ENCODE measurements at places on chromosomes 4 and X.

DNA sequence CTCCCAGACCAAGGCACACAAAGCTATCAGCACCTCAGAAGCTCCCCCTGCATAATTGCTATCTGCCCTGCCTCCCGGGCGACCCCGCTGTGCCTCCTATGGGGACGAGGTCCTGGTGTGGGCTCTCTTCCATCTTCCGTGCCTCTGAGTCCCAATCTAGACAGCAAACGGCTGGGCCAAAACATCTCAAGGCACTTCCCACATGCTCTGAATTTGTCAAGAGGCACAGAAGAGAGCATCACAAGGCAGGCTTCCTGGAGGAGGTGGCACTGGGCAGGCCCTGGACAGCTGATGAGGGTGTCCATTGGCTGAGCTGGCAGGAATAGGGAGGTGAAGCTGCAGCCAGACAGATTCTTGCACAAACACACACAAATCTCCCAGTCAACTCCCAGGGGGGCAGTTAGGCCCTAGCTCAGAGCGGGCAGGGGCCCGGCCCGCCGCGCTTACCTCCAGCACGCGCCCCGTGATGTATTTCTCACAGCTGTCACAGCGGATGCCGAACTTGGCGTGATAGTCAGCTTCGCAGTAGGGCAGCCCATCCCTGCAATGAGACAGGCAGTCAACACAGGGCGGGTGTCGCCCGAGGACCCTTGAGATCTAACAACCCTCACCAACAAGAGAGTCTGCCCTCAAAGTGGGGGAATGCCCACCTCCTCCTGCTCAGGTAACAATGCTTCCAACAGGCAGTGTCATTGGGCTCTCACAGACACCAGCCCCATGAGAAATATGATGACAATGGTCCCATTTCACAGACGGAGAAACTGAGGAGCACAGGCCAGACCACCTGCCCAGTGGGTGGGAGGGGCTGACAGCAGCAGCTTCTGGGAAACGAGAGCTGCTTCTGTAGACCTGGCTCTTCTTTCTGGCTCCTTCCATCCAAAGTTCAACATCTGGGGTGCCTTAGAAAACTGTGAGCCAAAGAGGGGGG, 81.2 kb downstream of the ABLIM2 start:
- no peak for DNase-seq

GRCh38 chr4:177302371-177303100, 7.1 kb upstream of the NEIL3 start:
- DNase-seq = no peak

DNA sequence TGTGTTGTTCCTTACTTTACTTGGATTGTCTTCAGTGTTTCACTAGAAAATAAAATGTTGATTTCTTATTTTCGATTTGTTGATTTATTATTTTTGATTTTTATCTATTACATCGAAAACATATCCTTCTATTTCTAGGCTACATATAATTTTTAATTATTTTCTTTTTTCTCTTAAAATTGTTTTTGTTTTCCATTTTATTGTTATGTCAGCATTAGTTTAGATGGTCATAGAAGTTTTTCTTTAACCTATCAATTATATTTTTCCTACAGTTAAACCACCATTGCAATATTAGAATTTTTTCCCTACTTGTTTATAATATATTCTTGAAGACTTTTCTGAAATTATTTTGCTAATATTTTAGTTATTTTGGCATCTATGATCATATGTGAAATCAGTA, 1685.1 kb downstream of the RPA4 start:
- DNase-seq = no peak

DNA sequence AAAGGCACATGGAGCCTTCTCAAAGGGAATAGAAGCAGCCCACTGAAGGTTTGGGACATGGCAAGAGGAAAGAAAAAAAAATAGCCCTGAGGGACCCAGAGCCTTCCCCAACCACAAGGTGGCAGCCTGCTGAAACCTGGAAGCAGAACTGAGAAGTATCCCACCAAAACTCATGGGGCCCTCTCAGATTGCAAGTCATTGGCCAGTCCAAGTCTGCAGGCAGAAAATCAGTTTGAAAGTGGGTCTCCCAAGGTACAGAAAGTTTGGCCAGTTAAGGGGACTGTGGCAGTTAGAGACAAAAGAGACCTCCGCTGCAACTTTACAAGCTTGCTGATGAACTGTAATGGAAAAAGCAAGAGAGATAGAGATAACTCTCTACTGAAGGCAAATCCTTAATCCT, 155.8 kb downstream of the ANTXR2 start:
- no peak for DNase-seq

GRCh38 chr4:138646383-138646782, 369.2 kb upstream of the NOCT start:
- DNase-seq = no peak

DNA sequence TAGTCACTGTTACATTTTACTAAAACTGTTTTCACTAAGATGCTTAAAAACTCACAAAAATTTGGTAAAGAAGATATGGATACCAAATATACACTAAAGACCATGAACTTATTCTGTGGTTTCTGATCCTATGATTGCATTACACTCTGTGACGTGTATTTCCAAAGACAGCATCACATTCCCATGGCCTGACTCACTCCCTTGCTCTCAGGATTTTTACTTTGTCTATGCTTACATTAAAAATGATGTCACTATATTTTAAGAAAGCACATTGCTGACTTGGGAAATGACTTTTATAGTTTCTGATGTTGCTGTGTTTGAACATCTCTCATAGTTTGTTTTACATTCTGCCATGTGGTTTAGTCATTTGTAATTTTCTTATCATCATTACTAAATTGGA, 327.9 kb upstream of the MAGEB18 start:
- no peak for DNase-seq

GRCh38 chr4:48139691-48140090, 5.6 kb upstream of the TXK start:
- no peak for DNase-seq
